ENCODE measurements at places on chromosomes 5 and 9.

DNA sequence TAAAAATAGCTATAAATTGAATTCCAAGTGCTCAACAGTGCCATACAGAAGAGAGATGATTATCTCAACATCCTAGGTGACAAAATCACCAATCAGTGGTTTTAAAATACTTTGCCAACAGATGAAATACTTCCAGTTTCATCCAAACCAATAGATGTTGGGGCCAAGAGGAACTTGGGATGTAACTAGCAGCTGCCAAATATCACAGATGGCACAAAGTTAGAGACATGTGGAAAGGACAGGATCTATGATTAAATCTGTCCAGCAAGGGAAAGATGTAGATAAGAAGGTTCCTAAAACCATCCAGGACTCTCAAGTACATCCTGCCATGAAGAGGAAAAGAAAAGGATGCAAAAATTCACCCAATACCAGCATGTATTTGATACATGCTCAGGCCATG, 23.8 kb downstream of the TRPM3 start:
- no peak for DNase-seq

GRCh38 chr9:137278061-137278701, 655 bp downstream of the TOR4A start:
- DNase-seq: no peak

DNA sequence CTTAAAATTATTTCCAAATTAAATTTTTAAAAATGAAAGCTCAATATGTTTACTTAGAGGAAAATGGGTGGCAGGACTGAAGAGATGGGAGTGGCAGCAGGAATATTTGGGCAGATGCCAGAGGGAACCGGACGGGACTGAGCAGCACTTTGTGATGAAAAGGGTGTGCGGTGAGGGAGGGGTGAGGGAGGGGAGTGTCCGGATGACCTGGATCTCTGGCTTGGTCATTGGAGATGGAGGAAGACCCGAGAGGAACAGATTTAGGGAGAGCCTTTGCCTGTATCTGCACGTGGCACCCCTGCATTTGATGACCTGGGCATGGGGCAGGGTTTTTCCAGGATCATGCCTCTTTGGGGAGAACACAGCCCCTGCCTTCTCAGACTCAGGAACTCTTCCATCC, 201.1 kb upstream of the MVB12B start:
- no peak for DNase-seq

- no peak for DNase-seq
Observed at GRCh38 chr5:129541648-129542251, 81.7 kb downstream of the ADAMTS19 start.

DNA sequence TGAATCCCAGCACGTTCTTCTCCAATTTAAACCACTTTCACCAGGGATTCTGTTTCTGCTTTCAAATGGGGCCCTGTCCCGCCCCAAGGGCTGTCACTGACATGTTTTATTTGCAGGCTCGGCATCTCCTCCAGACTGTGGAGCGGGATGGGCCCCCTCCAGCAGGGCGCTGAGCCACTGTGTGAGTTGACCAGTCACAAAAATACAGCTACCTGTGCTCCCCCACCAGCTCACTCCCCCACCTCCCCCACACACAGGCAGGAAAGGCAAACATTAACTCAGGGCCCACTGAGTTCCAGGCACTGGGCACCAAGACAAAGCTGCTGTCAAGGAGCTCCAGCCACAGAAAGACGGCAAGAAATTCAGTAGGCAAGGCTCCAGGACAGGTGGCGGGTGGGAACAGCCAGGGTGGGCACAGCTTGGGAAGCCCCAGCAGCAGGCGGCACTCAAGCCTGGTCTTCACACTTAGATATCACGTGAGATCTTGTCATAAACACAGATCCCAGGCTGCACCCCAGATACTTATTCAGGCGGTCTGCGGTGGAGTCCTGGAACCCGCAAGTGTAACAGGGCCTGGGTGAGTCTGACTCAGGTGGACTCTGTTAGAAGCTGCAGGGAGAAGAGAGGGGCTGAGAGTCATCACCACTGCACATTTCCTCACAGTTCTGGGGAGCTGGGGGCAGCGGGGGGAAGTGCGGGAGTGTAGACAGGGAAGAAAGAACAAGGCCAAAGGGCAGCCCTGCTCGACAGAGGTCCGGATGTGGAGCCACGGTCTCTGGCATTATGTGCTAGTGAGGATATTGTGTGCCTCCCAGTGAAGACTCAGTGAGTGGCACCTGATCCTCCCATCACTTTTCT, 44.7 kb downstream of the OR2V1 start:
- no peak for DNase-seq

DNA sequence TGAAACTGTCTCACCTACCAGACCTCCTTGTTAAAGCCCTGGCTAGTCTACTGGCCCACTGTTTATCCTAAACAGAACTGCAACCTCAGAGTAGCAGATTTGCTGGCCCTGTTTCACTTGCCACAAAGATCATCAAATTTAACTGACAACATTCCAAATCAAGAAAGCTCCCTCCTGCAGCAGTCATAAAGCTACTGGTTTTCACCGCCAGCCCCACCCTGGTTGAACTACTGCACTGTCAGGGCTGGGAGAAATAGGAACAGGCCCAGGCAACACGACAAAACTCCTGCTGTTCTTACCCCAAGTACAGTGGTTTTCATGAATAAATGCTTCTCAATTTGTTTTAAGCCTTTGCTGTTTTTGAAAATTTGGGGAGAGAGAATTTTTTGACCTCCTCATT, 63.0 kb downstream of the NR6A1 start:
- DNase-seq: no peak

All from activated T-cell treated with anti-CD3 and anti-CD28 coated beads, Interleukin-2, amount 50 U/mL, for 1 hour (primary cell).